ENCODE measurements at places on chromosomes 3 and 15.

GRCh38 chr3:127984241-127984975 is 67.8 kb upstream of the SEC61A1 start:
- DNase-seq = no peak

GRCh38 chr3:128433837-128434165 is 32.9 kb downstream of the DNAJB8 start:
- DNase-seq = no peak

DNA sequence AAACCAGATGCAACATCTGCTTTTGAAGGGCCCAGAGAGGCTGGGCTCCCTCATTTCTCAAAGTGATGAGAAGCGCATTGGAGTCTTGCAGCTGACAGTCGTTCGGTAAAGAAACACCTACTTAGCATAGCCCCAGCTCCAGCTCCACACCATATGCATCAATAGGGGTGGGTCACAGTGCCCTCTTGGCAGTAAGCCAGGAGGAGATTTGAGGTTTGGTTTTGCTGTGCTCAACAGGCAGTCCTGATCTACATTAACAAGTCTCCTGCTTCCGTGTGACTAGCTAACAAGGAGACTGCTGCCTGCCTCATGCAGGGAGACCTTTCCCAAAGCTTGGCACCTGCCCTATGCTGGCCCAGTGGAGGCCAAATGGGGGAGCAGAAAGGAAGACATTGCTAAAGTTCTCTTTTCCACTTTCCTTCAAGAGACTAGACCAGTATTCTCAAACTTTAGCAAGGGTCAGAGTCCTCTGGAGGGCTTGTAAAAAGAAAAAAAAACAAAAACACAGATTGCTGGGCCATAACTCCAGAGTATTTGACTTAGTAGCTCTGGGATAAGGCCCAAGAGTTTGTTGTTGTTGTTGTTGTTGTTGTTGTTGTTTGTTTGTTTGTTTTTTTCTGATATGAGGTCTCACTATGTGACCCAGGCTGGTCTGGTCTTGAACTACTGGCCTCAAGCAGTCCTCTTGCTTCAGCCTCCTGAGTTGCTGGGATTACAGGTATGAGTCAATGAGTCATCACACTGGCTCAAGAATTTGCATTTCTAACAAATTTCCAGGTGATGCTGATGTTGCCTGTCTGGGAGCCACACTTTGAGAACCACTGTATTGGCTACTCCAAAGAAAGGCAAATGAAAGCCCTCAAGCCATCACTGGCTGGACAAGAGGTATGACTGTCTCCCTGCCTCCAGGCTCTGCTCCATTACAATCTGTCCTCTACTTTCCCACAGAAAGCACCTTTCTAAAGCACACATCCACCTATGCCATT is 294.9 kb downstream of the RORA start:
- peak; percentile 43 for DNase-seq

DNA sequence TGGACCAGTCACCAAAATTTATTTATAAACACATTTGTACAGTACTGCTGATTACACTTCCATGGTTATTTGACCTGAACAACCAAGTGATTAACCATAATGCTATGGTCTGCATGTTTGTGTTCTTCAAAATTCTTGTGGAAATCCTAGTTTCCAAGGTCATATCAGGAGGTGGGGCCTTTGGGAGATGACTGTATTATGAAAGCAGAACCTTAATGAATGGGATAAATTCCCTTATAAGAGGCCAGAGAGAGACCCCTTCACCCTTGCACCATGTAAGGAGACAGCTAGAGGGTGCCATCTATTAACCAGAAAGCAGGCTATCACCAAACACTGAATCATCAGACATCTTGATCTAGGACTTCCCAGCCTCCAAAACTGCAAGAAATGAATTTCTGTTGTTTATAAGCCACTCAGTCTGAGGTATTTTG is 1.9 kb downstream of the SCAPER start:
- peak; percentile 36 for DNase-seq

DNA sequence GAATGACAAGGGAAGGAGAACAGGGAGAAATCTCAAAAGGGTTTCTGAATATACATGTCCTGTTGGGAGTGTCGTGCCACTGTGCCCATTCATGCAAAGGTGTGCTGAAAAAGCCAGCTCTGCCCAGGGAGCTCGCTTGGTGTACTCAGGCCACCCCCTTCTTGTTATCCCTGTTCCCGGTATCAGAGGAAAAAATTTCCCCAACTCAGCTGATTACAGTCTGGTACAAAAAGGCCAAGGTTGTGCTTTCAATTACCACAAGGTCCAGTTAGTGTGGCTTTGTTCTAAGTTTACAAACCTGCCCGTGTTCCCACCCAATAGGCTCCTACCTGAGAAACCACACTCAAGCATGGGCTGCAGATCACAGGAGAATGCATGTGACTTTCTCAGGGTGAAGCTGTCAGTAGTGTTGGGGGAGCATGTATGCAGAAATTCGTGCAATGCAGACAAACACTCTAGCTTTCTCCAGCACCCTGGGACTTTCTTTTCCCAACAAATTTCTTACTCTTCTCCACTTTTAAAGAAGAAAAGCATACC is 648.5 kb downstream of the NR2F2 start:
- DNase-seq = no peak

- DNase-seq = no peak
Measured at GRCh38 chr3:122691195-122691594, 10.6 kb downstream of the PARP14 start.

GRCh38 chr3:98702166-98702565 is 61.0 kb upstream of the ST3GAL6 start:
- DNase-seq = no peak

DNA sequence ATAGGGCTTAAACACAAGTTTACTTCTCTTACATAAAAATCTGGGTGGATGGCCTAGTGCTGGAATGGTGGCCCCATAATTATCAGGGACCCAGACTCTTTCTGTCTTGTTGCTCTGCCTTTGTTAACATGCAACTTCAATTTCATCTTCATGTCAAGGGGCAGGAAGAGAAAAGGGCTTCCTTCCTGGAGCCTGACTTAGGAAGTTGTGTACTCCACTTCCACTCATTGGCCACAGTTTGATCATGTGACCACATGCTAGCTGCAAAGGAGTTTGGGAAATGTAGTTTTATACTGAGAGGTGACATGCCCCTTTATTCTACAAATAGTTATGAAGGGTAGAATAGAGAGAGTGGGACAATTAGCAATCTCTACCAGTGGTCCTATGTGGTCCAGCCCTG is 39.3 kb downstream of the RHCG start:
- DNase-seq = peak; percentile 70

DNA sequence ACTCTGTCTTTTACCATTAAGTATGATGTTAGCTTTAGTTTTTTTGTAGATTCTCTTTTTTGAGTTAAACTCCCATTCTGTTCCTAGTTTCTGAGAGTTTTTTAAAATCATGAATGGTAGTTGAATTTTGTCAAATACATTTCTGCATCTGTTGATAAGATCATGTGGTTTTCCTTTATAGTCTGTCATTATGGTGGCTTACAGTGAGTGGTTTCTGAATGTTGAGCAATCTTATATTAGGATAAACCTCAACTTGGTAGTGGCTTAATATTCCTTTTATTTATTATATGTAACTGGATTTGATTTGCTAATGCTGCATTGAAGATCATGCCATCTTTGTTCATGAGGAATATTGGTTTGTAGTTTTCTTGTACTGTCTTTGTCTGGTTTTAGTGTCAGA is 34.8 kb downstream of the NEO1 start:
- no peak for DNase-seq

- no peak for DNase-seq
Measured at GRCh38 chr3:157475921-157476414, 27.2 kb downstream of the VEPH1 start.

DNA sequence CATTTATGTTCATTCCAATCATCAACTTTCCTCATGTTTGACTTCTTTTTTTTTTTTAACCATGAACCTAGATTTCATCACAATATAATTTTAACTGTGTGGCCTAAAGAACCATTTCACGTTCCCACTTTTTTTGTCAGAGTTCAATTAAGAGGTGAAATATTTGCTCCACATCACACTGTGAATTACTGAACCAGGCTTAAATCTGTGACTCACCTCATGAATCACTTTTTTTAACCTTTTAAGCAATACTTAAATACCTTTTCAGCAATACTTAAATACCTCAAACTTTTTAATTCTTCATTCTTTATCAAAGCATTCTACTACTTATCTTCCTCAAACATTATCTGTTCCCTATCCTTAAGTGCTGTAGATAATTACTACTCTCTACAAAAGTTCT is 137.6 kb downstream of the SI start:
- no peak for DNase-seq

GRCh38 chr3:188747489-188747888 is 424.3 kb upstream of the TPRG1 start:
- no peak for DNase-seq

- no peak for DNase-seq
Measured at GRCh38 chr3:152738656-152739055, 96.3 kb upstream of the P2RY1 start.

- no peak for DNase-seq
Measured at GRCh38 chr3:126258670-126259069, 78.3 kb upstream of the ALDH1L1 start.

- DNase-seq = no peak
Measured at GRCh38 chr3:152272771-152273242, 4.1 kb downstream of the MBNL1 start.

- DNase-seq = no peak
Measured at GRCh38 chr15:28992336-28992864, 106.6 kb downstream of the APBA2 start.

DNA sequence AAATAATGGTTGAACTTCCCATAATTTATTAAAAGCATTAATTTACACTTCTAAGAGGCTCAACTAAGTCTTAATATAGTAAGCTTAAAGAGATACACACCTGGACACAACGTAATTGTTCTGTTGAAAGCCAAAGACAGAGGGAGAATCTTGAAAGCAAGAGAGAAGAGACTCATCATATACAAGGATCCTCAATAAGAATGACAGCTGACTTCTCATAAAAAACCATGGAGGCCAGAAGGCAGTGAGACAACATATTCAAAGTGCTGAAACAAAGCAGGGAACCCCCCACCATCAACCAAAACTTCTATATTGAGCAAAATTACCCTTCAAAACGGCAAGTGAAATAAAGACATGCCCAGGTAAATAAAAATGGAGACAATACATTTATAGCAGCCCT is 16.6 kb upstream of the GABRG3 start:
- DNase-seq = no peak

- DNase-seq = no peak
Measured at GRCh38 chr3:156812521-156813335, 13.4 kb upstream of the LEKR1 start.

GRCh38 chr3:139434764-139435307 is 41.5 kb downstream of the RBP2 start:
- no peak for DNase-seq
